ENCODE measurements at places on chromosomes 7 and 10.

DNA sequence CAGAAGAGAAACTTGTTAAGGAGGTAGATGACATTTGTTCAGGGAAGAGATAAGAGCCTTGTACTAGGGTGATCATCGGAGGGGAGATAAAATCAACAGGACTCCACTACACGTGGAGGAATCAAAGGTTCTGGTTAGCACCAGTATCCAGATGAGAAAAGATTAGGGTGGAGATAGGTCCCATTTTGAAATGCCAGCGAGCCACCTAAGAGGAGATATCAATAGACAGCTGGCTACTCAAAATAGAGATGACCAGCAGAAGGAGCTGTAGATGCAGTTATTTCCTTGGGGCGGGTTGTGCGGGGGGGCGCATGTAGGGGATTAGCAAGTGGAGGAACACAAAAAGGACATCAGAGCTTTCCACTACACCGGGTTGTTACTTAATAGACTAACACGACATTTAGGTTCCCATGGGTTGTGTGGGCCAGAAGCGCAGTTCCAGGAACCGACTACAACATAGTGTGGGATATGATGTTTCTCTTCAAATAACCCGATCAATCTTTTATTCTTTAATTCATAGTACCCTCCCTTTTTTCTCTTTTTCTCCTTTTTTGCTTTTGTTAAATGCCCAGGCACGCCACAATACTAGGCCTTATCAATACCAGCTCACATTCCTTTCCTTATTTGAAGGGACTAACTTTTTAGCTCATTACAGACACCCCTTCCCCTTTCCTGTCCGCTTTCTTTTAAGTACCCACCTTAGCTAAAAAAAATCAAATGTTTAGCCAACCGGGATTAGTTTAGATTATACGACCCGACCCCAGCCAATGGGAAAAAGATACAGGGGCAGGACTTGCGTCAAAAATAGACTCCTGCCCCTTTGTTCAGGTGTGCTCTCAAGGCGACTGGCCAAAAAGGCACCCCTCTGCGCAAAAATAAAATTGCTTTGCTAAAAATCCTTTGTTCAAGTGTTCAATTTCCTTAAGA, 2.0 kb upstream of the KIF11 start:
- DNase-seq, result peak; percentile 6

GRCh38 chr10:35152992-35153391, 26.3 kb downstream of the CREM start:
- DNase-seq, result no peak

DNA sequence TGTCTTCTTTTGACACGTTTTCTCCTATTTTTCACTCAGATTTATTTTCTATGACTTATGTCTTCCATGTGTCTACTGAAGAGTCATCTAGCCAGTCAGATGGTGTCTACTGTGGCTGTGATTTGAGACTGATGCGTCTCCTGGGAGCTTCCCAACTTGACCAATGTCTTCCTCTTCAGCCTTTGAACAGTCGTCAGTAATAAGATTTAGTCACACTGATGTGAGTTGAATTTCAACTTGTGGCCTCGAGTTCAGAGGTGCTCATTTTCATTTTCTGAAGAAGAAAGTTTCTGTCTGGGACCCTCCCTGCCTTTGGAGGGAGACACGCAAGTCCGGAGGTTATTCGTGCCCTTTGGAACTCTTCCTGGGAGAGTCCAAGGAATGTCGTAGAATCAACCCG, 221.9 kb upstream of the INHBA start:
- no peak for DNase-seq

- no peak for DNase-seq
Observed at GRCh38 chr10:70779511-70780369, 5.4 kb downstream of the TBATA start.

- DNase-seq, result no peak
Observed at GRCh38 chr7:81704595-81704994, 65.3 kb downstream of the HGF start.

DNA sequence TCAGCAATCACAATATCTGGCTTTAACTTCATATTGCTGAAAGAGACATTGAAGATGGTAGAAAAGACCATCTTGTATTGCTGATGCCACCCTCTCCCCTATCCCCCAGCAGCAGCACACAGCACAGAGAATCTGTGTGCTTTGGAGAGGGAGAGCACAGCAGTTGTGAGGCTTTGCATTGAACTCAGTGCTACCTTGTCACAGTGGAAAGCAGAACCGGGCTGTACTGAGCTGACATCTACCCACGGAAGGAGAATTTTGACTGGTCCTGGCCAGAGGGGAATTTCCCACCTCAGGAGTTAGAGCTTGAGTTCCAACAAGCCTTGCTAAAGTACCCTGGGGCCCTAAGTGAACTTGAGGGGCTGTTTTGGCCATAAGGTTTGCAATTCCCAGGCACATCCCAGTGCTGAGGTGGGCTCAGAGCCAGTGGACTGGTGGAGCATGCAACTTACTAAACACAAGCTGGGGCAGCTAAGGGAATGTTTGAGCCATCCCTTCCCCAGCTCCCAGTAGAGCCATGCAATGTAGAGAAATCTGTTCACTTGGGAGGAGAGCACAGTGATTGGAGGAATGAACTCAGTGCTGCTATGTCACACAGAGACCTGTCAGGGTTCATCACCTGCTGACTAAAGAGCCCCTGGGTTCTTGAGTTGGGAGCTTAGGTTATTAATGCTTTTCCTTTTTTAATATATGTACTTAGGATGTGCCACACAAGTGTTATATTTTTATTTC, 62.1 kb downstream of the OR13A1 start:
- DNase-seq, result no peak

Data from amygdala (tissue), 56 donors.